ENCODE measurements at places on chromosomes 5 and 9.

GRCh38 chr9:73845954-73846690 is 651.0 kb upstream of the RORB start:
- DNase-seq, result no peak

GRCh38 chr9:133458643-133459312 is 1.0 kb upstream of the CACFD1 start:
- DNase-seq, result peak; percentile 49

DNA sequence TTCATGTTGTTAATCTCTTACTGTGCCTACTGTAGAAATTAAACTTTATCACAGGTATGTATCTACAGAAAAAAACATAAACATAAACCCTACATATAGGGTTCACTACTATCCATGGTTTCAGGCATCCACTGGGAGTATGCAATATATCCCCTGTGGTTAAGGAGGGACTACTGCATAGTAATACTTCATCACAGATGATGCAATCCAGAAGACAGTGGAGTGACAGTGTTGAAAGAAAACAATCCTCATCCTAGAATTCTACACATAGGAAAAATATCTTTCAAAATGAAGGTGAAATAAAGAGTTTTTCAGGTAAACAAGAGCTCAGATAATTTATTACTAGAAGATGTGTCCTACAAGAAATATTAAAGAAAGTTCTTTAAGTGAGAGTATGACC is 105.9 kb downstream of the HOMER1 start:
- no peak for DNase-seq

DNA sequence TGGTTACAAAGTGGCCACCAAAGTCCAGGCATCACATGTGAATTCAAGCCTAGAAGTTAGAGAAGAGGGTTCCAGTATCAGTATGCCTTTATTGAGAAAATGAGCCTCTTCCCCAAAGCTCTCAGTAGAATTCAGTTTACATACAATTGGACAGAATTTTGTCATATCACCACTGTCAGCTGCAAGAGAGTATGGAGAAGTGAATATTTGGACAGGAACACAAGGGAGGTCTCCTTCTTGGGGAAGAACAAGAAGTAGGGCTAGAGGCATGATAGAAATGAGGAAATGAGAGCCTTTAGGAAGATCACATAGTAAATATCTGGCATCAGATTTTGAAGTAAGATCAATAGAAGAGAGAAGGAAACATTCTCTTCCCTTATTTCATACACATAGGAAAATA is 27.8 kb upstream of the VLDLR start:
- no peak for DNase-seq

DNA sequence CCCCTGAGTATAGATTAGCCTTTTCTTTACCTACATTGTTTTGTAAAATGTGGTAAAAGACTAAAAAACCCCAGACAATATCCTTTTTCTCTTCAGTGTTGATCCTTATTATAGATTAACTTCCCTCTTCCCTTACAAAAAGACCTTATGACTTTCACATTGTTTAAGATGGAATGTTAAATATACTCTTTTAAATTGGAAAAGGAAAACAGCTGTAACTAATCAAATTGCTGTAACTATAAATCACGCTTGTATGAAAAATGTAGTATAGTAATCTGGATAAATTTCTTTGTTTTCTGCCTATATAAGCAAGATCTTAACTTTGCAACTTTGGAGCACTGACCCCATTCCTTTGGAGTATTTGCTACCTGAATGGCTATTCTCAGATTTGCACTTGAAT is 383.1 kb downstream of the FAM170A start:
- DNase-seq, result no peak

DNA sequence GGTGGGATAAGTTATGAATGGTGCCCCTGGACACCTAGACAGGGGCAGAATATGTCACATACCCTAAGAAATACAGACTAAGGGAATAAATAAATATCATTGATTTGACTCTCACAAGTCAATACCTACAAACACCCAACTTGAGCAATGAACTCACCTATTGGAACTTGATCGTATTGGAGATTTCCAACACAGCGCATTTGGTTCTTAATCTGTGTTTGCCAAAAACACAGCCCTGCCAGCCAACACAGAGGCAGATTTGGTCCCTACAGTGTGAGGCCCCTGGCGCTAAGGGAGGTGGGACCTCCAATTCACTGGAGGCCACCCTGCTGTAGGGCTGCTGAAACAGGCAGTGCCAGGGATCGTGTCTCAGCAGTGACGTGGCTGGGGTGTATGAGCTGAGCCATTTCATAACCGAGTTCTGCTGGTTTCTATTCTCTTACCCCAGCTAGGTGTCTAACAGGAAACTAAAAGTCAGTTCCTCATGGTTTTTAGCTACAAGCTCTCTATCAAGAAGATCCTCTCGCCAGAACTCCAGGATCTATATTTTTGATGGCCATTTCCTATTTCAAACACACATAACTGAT is 84.5 kb downstream of the SLC1A1 start:
- no peak for DNase-seq

DNA sequence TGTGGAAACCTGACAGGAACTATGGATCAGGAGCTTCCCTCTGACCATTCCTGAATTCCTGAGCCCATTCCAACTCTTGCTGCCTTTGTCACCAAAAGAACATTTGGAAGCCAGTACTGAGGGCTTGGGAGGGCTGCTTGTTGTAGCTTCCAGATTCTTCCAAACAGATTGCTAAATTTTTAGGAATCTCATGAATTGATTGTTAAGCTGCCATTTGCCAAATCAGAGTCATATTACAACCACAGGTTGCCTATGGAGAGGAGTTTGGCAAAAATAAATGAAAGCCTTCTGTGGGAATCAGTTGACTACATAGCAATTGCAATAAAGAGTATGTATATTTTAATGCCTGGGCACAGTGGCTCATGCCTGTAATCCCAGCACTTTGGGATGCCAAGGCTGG is 39.2 kb upstream of the SLC28A3 start:
- no peak for DNase-seq

GRCh38 chr5:146690880-146691355 is 174.9 kb upstream of the GPR151 start:
- DNase-seq, result peak; percentile 77

- DNase-seq, result no peak
Measured at GRCh38 chr5:7941692-7942091, 72.7 kb downstream of the MTRR start.

DNA sequence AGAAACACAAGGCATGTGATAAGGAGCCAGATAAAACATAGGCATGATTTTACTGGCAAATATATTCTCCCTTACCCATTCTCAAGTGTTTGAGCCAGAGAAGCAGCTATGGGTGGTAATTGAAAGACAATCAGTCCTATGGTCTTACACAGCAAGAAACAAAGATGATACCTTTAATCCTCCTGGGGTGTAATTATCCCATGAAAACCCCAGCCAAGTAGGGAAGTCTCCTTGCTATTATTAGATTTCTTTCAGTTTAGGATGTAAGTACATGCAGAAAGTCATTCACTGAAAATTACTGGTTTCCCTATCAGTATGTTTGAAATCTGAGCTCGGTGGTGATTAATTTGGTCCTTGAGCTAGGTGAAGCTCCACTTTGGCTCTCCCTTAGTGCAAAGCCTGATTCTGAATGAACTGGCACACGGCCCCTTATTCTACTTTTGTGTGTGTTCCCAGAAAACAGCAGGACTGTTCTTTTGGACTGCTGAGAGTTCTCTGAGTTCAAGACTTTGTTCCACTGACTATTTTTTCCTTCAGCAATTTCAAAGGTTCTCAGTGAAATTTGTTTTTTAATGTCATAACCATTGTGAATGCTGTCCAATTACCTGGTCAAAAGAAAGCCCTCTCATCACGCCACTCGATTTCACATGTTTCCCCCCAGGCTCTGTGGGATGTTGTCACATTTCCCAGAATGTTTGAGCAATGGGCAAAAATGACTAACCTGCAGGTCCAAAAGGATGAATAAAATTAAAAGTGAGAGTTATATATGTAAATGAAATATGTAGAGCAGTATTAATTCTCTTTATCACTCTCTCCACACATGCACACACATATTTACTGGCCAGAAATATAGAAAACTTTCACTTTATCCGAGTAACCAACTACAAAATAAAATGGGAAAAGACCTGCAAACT is 343.0 kb downstream of the RAB3C start:
- DNase-seq, result peak; percentile 97

DNA sequence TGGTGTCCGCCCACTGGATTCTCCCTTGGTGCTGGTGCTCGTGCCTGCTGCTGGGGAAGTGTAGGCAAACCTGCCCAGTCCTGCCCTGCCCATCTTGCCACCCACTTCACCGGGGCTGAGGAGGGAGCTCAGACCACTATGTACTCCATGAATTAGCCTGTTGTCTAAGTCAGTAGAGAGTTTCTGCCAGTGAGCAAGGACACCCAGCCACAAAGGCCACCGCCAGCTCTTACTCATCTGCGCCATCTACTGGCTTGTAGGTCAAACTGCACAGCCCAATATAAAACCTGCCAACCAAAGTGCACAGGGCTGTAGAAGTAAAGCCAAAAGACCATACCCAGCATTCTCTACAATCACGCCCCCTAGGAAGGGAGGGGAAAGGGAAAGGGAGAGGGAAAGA is 102.3 kb downstream of the GLIS3 start:
- DNase-seq, result peak; percentile 55

DNA sequence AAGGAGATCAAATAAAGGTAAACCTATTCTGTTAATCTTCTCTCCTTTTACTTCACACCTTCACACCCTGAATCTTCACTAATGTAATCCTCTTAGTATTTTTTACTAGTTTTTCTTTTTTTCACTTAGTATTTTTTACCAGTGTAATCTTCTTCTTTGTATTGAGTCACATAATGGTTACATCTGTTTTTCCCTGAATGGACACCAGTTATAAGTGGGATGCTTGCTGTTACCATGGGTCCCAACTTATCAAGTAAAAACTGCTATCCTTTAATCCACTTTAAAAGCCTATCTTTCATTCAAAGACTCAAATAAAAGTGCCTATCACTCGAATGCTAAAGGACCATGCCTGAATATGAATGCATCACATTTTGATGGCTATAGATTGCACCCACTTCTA is 15.1 kb downstream of the ZFAND5 start:
- no peak for DNase-seq

GRCh38 chr9:34884747-34885189 is 73.3 kb upstream of the PHF24 start:
- DNase-seq, result no peak

DNA sequence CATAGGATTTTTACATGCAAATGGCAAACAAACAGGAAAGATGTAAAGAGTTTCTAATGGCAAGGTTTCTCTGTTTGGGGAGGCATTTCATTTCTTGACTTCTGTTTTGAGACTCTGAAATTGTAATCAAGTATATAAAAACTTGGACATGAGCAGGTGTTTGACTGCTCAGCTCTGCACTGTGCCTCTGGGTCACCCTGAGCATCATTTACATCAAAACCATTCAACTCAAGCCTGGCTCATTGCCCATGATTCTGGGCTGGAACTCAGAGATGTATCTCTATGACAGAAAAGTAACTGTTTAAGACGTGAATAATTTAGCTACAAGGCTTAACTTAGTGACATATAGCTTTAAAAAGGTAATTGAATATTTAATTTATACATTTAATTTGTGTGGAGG is 1402.4 kb upstream of the NUDT12 start:
- peak; percentile 66 for DNase-seq

DNA sequence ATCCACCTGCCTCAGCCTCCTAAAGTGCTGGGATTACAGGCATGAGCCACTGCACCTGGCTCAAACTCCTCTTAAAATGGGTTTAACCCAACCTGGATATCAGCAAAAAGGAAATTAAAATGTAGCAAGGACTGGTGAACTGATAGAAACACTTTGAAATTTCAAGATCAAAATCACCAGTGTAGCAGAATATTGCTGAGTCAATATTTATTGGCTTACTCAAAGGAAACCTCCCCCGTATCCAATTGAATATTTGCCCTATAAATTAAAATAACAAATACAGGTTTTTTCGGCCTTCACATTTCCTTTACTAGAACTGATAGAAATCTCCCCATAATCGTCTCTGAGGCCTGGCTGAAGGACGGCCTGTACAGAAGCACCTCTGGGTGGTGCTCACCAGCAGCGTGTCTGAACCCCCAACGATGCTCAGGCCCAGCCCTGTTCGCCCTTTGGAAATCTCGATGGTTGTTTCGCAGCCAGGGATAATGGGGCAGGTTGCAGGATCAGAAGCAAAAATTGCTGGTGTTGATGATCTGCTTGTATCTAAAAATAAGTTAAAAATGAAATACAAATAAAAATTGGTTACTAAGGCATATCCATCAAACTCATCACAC is 156.6 kb downstream of the MPDZ start:
- DNase-seq, result no peak

- DNase-seq, result no peak
Measured at GRCh38 chr5:2751592-2752021, at the start of gene IRX2. TSS of gene IRX2 (minus strand) at chr5:2751677. CDS start at chr5:2751413, 264 bp downstream.

- peak; percentile 69 for DNase-seq
Measured at GRCh38 chr5:50751064-50751657, 84.7 kb downstream of the PARP8 start.

GRCh38 chr9:83204047-83204446 is 141.1 kb upstream of the RASEF start:
- DNase-seq, result peak; percentile 20

DNA sequence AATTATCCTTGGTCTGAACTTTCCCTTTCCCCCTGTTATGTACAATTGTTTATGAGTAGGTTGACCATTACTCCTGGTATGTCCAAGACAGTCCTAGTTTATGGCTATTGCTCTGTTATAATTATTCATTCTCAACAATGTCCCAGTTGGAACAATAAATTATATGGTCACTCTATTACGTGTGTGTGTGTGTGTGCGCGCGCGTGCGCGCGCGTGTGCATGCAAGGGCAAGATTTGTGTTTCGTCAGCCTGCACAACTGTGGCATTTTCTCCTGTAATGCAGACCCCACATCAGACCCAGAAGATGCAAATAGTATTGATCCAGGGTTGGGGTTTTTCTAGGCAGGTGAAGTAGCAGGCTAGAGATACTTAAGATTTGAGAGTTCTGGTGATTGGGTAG is 88.4 kb downstream of the ESM1 start:
- DNase-seq, result no peak

- no peak for DNase-seq
Measured at GRCh38 chr5:64210866-64211265, 45.2 kb downstream of the RNF180 start.

DNA sequence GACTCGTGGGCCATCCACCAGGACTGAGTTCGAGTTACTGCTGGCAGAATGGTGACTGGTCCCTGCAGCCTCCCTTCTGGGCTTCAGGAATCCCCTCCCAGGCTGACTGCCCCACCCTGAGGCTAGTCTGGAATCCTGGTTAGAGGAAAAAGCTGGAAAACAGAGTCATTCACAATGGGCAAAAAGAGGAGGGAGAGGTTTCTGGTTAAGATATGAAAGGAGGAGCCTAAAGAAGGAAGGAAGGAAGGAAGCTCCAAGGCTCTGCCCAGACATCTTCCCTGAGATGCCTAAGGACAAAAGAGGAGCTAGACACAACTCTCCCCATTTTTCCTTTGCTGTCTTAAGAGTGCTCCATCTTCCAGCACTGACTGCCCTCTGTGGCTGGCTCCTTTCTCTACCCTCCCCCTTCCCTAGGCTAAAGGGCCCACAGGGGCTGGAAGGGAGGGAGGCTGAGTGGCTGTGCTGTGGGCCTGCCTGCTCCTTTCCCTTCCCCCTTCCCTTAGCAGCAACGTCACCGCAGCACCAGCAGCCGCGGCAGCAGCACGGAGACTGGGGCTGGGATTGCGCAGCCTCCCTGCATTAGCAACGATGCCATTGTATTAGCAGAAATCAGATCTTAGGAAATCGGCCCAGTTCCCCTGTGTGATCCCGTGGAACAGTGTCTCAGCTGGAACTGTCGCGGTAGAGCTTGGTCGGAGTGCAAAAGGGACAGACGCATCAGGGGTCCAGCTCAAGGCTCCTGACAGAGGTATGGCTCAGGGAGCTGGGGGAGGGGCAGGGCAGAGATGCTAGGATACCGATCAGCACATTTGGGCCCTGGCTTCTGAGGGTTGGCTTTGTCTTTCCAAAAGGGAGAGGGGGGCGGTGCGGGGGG is 48.7 kb downstream of the RUSC2 start:
- DNase-seq, result peak; percentile 25

All from NCI-H69 (cell line).